ENCODE measurements at places on chromosomes 16 and 17.
A peak's percentile ranks its signal among the peaks of the same experiment; 100 is the strongest.

DNA sequence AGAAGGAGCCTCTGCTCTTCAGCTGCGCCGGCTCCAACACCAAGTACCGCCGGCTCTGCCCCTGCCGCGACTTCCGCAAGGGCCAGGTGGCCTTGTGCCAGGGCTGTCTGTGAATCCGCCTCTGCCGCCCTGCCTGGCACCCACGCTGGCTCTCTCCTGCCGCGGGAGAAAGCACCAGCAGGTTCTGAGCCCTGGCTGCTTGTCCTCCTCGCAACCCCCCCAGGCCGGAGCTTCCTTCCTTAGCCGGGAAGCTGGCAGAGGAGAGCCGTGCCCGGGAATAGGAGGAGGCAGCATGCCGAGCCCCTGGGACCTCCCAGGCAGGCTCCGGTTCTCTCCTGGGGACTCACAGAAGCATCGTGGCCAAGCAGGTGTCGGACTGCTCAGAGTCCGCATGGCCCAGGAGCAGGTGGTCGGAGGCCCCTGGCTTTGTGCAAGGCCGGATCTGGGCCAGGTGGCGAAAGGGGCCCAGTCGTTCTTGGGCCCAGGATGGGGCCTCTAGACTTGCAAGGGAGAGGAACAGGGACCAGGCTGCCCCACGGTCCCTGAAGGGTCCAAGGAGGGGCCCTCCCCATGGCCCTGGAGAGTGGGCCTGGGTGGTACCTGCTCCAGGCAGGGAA, 80.6 kb downstream of the MGAT5B start:
- DNase-seq = no peak

DNA sequence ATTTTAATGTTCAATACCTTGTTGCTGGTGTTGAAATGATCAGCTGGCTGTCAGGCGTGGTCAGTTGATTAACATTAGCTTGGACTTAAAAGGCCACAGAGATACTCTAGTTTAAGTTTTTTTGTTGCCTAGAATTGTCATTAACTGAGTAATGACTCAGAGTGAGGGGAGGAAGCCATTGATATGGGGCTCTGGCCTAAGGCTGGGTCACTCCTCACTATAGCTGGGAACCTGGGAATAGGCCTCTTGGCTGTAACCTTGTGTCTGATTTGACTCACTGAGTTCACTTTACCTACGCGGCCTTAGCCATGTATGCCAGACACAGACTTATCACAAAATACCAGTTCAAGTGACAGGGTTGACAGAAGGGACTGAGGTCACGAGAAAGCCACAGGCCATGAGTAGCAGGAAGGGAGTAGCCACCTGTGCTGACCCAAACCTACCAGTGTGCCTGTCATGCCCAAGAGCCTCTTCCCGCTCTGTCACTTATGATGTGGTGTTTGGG, 37.9 kb upstream of the ADCY7 start:
- no peak for DNase-seq

DNA sequence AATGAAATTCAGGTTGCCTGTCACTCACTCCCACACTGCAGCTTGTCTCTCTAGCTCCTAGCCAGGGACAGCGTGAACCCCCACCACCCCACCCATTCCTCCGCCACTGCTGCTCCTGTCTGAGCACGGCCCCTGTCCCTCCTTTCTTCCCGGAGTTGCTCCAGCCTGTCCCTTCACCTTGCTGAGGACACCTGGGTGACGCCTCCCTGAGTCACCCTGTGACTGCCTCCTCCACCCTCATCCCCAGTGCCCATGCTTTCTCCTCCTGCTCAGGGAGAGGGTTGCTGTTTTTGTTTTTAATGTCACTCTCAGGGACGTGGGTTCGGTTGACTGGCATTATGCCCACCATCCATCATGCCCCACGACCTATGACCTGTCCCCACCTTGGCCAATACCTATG, 25.8 kb upstream of the NAT9 start:
- DNase-seq = no peak

- no peak for DNase-seq
These were observed 83.7 kb downstream of the PGS1 start for GRCh38 chr17:78462148-78462547.

- no peak for DNase-seq
These were observed 29.8 kb downstream of the TMEM132E start for GRCh38 chr17:34609210-34609609.

GRCh38 chr17:37476431-37477120, 13.1 kb upstream of the DUSP14 start:
- DNase-seq = peak; percentile 50

- no peak for DNase-seq
These were observed 14.0 kb upstream of the CD300LD start for GRCh38 chr17:74606050-74606449.

- DNase-seq = no peak
These were observed 2.5 kb downstream of the TBX21 start for GRCh38 chr17:47735536-47736011.

DNA sequence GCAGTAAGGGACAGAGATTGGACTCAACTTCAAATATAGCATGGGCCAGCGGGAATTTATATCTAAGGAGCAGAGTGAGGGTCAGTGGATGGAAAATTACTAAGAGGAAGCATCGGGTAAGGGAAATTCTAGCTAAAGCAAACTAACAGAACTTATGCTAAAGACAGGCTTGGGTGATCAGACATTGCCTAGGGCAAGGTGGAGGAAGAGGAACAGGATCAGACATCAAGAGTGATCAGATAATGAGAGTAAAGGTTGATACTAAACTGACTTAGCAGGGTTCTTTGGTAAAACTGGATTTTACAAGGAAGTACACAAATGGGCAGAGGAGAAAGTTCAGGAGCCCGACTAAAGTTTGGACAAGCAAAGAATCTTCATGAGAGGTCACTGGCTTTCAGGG, 86.3 kb upstream of the TOM1L1 start:
- no peak for DNase-seq

GRCh38 chr16:12087901-12088421, 111.4 kb downstream of the SNX29 start:
- peak; percentile 50 for DNase-seq

GRCh38 chr17:7711051-7711755, 6.2 kb downstream of the EFNB3 start:
- DNase-seq = no peak

GRCh38 chr16:57424583-57424982, 20.0 kb downstream of the CCL17 start:
- DNase-seq = no peak
